NCI-H510A (cell line): ENCODE measurements at places on chromosomes 6 and 20.

DNA sequence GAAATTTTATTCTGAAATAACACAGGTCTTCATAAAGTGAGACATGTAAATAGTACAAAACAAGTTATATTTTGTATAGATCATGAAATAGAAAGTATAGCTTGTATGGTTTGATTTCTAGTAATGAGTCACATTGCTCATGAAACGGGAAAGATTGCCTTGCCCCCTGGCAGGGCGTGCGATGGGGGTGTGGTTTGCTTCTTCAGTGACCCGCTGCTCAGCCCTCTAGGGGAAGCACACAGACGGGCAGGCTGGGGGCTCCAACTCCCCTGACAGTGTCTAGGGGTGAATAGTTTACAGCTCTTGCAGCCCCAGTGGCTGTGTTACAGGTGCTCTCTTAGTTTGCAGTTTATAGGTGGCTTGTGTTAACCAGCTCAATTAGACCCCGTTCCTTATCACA is 170.5 kb upstream of the RGS17 start:
- DNase-seq = no peak

- peak; percentile 76 for DNase-seq
These were observed 85.7 kb downstream of the NFATC2 start for GRCh38 chr20:51456511-51457509.

GRCh38 chr6:22880686-22881433 is 311.5 kb downstream of the HDGFL1 start:
- DNase-seq = no peak

- DNase-seq = no peak
These were observed 706.5 kb upstream of the MAN1A1 start for GRCh38 chr6:120056085-120056484.

GRCh38 chr6:109672175-109672574 is 18.8 kb downstream of the AK9 start:
- no peak for DNase-seq

DNA sequence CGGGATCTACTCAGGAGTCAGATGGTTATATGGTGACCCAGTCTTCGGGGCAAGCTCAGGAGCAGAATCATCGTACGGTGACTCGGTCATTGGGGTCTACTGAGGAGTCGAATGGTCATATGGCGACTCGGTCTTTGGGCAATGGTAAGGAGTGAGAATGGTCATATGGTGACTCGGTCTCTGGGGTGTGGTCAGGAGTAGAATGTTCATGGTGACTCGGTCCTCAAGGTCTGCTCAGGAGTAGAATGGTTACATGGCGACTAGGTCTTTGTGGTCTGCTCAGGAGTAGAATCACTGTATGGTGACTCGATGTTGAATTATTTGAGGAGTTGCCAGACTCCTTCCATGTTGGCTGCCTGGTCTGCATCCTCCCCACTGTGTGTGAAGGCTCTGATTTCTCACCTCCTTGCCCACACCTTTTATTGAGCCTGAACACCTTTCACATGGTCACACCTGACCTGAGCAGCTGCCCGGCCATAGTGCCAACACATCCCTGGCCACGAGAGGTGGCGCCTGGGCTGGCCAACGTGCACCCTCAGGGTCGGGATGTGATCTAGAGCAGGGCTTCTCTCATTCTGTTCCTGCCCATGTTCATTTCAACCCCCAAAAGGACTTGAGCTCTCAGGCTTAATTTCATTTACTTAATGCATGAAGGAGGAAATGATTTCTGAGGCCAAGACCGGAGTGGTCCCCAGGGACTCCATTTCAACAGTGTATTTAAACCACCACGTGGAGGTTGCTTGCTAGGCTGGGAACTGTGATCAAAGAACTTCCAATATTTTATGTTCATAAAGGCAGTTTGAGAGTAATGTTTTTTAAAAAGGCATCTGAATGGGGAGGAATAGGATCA is 119.5 kb downstream of the PHACTR3 start:
- DNase-seq = no peak

DNA sequence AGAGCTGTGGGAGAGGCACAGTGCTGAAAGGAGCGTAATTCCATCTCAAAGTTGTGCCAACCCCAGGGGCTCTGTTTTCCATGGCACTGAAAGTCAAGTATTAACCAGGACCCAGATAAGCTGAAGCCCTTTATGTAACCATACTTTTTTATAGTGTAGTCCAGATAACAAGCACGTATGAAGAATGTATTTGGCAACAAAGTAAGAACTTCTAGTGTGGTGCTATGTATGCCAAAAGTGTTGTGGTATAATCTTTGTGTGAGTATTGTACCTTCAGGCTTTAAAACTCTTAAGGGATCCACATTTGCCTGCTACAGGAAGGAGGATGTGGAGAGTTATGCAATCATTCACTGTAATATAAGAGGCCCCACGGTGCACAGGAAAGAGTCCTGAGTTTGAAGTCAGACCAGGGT is 129.4 kb downstream of the IBTK start:
- DNase-seq = no peak

DNA sequence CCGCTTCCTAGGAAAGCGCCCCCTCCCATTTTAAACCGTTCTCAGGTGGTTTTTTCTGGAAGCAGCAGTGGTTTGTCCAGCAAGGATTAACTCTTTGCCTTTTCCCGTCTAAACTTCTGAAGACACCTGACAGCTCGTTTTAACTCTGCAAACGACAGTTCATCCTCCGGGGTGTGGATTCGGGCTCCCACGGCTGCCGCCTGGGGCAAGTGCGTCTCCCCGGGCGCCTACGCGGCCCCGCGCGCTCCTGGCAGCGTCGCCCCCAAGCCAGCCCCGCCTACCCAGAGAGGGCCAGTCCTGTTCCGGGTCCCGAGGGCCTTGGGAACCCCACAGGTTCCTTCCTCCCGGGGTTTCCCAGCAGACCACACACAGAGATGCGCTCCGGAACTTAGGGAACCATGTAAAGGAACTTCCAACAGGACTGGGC is 54.4 kb downstream of the PRR18 start:
- DNase-seq = no peak

- no peak for DNase-seq
These were observed 107.5 kb downstream of the THEMIS start for GRCh38 chr6:127793396-127793795.

DNA sequence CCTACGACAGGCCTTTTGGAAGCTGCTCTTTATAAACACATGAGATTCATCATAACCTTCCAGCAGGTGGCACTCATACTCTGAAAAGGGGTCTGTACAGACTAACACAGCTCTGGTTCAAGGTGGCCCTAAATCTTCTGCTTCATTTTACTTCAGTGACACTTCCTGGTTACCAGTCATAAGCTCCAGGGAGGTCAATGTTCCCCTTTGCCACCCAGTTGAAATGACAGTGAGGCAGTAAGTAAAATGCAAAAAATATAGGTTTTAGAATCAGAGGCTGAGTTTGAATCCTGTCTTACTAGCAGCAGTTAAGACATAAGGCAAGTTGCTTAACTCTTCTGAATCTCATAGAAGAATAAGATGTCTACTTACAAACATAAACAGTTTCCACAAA is 132.8 kb downstream of the CDK19 start:
- no peak for DNase-seq

DNA sequence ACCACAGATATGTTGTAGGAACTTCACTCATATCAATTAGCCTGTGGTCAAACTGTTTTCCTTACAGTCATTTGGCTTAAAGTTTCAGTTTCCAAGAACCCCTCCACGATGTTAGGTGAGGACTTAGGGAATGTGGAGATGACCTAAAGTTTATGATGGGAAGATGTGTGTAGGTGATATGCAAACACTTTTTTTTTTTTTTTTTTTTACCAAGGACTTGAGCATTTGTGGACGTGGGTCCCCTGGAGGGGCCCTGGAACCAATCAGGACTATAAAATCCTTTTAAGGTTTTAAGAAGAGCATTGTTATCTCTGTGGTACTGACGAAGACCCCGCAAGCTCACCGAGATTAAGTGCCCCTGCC is 478 bp upstream of the MTHFD1L start:
- no peak for DNase-seq

- no peak for DNase-seq
These were observed 91.3 kb upstream of the EDN1 start for GRCh38 chr6:12198851-12199250.

- no peak for DNase-seq
These were observed 40.9 kb upstream of the CCN6 start for GRCh38 chr6:112013051-112013450.

- DNase-seq = no peak
These were observed 250.8 kb downstream of the LAMA2 start for GRCh38 chr6:129133770-129134192.

DNA sequence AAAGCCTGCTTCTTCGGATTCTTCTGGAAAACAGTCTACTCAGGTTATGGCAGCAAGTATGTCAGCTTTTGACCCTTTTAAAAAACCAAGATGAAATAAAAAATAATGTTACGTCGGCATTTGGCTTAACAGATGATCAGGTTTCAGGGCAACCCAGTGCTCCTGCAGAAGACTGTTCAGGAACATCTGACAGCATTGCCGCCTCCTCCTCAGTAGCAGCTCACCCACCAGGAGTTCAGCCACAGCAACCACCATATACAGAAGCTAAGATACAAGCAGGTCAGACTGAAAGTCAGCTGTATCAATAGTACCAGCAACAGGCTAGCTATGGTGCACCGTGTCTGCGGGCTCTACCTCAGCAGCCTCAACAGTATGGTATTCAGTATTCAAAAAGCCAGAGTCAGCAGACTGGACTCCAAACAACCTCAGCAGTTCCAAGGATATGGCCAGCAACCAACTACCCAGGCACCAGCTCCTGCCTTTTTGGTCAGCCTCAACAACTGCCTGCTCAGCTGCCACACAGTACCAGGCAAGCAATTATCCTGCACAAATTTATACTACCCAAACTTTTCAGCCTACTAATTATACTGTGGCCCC is 51.9 kb downstream of the BTBD9 start:
- no peak for DNase-seq
